GM13976 (cell line): ENCODE measurements at places on chromosomes 4 and X.

- DNase-seq, result no peak
Measured at GRCh38 chr4:115852767-115853091, 739.3 kb upstream of the NDST4 start.

DNA sequence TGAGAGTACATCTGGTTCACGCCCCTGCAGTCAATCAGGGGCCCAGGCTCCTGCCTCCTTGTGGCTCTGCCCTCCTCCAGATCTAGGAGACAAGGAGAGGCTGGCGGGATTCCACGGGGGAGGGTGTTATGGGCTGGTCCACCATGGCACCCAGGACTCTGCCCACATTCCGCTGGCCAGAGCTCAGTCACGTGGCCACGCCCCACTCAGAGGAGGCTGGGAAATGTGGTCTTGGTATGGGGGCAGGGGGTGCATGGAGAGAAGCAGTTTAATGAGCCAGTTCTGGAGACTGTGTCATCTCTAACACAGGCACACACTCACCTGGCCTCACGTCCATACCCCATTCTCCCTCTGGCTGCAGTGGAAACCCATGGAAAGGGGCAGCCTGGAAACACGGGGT lies 31.5 kb upstream of the PSAPL1 start:
- DNase-seq, result no peak

- DNase-seq, result no peak
Measured at GRCh38 chr4:75841641-75842520, 60.4 kb downstream of the PPEF2 start.

DNA sequence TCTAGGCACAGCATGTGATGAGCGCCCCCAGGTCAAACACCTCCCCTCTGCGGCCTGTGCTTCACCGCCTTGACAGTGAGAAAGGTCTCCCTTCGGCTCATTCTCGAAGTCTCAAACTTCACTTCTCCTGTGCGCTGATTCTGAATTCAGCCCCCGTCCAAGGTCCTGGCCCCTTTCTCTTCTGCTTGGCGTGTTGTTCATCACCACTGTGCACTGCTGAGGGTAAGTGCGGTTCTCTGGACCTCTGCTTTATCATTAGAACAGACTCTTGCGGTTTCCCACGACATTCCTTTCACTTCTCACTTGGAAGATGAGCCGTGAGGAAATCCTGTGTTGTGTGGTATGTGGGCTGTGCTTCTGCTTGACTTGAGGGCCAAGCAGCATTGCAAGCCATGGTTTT lies 11.9 kb downstream of the HTT-AS start:
- no peak for DNase-seq

- DNase-seq, result no peak
Measured at GRCh38 chr4:182185491-182185890, 57.7 kb upstream of the TENM3 start.

GRCh38 chr4:133584714-133585113 lies 435.6 kb downstream of the PCDH10 start:
- no peak for DNase-seq

DNA sequence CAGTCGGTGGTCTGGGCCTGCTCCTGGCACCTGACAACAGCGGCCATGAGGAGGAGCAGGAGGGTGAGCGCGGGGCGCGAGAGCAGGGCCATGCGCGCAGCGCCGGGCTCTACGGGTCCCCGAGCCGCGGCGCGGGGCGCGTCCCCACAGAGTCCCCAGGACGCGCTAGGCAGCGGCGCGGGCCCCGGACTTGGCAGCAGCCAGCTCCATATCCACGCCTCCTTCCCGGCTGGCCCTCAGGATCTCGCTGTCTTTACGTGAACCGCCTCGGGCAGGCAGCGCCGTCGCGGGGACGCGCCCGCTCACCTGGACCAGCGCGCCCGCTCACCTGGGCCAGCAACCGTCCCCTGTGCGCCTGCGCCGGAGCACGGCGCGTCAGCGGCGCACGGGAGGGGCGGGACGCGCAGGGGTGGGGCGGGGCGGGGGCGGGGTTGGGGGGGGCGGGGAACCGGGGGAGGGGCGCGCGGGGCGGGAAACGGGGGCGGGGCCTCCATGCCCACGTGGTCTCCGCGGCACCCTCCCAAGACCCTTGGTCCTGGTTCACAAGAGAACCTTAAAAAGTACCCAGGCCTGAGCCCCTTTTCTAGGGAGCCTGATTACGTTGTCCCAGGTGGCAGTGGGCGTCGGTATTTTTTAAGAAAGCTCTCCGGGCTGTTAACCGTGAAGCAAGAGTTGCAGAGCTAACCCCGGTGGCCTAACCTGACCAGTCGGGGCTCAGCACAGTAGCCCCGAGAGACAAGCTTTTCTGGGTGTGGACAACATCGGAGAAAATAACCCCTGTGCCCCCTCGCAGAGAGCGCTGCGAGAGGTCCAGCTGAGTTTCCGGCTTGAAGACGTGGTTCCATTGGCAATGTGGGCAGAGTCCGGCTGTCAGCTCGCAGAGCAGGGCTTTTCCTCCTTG lies at the start of gene PLA2G12A:
PLA2G12A (minus strand) TSS at position 353 of the 901 bp plus-strand sequence; CDS start at position 92, 261 bp downstream.
- DNase-seq, result peak; percentile 93

DNA sequence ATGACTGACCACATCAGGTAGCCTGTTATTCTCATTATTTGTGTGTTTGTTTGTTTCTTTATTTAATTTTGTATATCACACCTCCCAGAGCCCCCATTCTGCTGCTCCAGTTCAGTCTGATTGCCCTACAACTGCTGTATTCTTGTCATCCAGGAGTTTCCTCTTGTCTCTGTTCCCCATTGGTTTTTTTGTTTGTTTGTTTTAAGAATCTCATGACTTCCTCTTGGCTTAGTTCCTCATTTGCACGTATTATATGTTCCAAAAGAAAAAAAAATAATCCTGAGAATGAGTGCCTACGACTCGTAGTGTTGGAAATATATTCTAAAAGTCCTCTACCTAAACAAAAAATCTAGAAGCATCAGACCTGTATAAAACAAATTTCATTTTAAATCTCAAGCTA lies 142.3 kb upstream of the SLIT2 start:
- DNase-seq, result no peak

- DNase-seq, result no peak
Measured at GRCh38 chrX:1531096-1531890, 5.7 kb downstream of the P2RY8 start.

GRCh38 chrX:38206542-38206941 lies 14.1 kb downstream of the SRPX start:
- no peak for DNase-seq

GRCh38 chr4:772776-773175 lies 53.2 kb downstream of the CPLX1 start:
- no peak for DNase-seq

- DNase-seq, result no peak
Measured at GRCh38 chr4:69781458-69782418, 21.3 kb upstream of the SULT1B1 start.

DNA sequence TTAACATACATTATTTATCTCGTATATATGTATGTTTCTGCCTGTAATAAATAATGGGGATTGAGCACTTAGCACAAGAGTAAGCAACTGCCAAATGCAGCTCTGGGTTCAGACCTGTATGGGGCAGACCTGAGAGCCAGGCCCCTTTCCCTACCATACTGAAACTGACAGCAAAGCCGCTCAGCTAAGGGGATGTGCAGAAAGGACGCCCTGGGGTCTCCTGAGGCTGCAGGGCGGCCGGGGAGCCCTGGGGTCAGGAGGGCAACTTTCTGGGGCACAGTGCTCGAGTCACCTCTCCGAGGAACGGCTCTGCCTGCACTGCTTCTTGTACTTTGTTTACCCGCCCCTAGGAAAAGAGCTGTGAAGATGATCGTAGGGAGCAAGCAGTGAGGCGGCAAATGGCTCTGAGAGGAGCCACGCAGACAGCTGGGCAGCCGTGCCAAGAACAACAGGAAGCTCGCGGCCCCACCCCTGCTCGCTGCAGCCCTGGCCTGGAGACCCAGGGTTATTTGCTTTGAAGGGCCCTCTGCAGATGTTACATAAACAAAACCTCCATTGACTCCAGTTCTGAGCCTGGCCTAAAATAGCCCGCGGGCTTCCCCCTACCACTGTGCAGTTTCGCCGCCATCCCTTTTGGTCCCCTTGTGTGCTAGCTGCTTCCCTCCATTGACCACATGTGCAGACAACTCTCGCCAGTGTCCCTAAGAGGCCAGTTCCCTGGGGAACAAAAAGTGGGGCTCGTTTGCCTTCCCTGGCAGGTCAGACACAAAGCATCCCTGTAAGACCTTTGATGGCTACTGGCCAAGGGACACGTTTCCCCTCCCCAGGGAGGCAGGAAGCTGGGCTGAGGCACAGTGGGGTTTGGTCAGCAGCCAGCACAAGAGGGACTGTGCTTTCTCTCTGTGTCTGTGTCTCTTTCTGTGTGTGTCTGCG lies 111.3 kb upstream of the LNX1 start:
- peak; percentile 49 for DNase-seq

- DNase-seq, result no peak
Measured at GRCh38 chrX:121558886-121559285, 511.5 kb downstream of the GLUD2 start.

DNA sequence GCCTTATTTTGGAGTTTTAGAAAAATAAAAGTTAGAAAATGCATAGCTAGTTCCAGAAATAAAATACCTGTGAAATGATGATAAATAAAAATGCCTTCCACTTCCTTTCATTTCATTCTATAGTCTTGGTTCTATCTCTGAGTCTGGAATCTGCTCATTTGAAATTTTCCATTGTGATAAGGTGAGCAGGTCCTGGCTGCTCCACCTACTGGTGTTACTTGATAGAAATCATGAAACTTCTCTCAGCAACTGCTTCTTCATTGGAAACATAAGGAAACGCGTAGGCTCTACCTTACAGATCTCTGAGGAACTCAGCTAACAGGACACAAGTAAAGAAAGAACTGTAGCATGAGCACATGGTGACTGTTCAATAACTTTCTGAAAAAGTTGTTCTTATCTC lies 141.8 kb downstream of the DCHS2 start:
- DNase-seq, result no peak

DNA sequence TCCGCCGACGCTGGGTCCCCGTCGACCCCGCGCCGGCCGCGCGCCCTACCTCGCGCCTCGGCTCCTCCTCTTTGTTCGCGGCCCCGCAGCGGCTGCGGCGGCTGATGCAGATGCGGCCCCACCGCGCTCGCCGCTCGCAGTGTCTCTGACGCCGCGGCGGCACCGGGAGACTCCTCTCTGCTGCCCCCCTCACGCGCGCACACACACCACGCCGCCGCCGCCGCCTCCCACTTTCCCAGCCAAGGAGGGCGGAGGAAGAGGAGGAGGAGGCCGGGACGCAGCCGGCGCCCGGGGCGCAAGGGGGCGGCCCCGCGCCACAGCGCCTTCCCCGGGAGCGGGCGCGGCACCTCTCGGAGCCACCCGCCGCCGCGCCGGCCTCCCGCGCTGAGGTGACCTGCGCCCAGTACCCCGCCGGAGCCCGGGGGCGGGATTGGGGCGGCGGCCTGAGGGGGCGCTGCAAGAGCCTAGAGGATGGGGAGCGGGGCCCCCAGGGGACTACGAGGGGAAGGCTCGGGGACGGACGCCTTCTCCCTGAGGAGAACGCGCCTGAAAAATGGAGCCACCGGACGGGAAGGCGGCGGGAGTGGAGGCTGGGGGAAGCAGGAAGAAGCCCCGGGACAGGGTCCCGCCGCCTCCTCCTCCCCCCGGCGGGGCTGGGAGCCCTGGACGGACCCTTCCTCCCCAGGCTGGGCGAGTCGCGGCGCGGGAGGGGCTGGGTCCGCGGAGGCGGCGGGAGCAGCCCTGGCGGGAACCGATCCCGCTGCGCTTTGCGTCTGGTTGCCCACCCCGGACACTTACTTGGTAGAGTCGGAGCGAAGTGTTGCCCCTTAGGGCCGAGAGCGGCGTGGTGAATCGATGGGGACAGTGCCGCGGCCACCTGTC lies at the start of gene SH3RF1:
SH3RF1 (minus strand) TSS at position 147 of the 882 bp plus-strand sequence. CDS start 1,744 bp downstream, outside the sequence.
- peak; percentile 86 for DNase-seq
